ENCODE measurements at places on chromosomes 2 and 18.
A peak's percentile ranks its signal among the peaks of the same experiment; 100 is the strongest.

GRCh38 chr2:71589763-71590162 is 136.4 kb downstream of the DYSF start:
- ATAC-seq = no peak

DNA sequence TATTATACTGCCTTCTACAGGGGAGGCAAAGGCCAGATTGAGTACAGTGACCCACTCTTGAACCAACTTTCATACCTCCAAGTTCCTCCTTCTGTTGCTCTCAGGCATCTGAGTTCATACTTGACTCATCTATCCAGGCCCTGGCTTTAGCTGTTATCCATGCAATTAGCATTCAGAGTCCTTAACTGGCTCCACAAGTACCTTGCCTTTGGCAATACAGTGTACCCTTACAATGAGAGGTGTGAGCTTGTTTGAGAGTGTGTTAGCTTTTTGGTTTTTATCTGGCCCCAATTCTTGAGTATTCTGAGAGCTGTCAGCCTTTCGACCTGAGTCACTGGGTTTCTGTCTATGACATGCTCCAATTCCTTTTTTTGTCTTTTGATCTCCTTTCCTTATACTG is 60.2 kb downstream of the EHD3 start:
- no peak for ATAC-seq

DNA sequence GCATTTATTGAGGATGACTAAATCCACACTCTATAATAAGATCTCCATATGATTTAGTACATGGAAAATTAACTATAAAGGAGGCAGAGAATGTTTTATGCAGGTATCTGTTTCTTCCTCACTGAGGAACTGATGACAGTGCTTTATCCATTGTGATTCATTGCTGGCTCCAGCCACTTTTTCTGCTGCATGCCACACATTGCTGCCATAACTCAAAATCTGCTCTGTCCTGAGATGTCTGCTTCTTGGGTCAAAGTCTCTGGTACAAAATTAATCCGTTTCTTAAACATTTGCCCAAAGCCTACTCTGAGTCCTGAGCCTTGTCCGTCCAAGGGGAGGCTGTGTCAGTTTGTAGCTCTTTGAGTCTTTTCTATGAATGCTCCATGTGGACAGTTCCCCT is 15.5 kb upstream of the ARHGAP28 start:
- no peak for ATAC-seq

DNA sequence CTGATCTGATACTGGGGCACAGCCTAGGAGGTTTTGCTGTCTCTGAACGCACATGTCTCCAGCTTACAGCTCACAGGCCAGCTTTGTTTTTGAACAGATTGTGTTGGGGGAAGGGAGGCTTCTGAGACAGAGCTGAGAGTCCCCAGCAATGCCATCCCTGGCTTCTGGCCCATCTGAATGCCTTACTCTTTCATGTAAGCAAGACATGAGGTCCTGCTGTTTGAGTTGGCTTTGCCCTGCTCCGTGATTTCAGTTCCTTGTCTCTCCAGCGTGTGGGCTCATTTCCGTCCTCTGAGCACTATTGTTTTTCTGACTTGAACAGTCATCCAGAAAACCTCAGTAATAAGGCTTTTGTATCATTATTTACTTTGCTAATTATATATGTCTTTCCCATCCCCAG is 194.9 kb upstream of the TNP1 start:
- ATAC-seq = no peak

GRCh38 chr2:47402555-47402804 is 476 bp upstream of the MSH2 start:
- no peak for ATAC-seq

GRCh38 chr2:157800838-157801495 is 75.2 kb downstream of the ACVR1 start:
- ATAC-seq = no peak

- ATAC-seq = peak; percentile 86
Observed at GRCh38 chr2:171173087-171173486, 12.4 kb upstream of the TLK1 start.

DNA sequence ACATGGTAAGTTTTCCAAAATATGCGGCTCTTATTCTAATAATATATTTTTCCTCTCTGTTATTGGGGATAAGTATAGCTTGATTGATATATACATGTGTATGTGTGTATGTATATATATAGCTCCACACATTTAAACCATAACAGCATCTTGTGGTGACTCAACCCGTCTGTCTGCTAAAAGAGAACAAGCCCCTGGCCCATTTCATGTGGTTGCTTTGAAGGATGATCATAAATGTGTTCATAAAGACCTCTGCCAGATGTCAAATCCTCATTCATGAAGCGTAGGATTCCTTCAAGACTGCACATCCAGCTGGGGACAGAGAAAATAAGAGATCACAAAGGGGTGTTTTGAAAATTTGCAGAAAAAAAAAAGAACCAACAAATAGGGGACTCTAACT is 79.3 kb downstream of the RHOB start:
- ATAC-seq = no peak

All from activated CD4-positive, CD25-positive, alpha-beta regulatory T cell treated with anti-CD3 and anti-CD28 coated beads, Interleukin-2, amount 50 U/mL, for 24 hours (primary cell).